ENCODE measurements at places on chromosomes 2 and 18. TPM values are rescaled to one million over a fixed set of nuclear protein-coding genes. Genes with fewer than 3 reads are reported as not detected.

DNA sequence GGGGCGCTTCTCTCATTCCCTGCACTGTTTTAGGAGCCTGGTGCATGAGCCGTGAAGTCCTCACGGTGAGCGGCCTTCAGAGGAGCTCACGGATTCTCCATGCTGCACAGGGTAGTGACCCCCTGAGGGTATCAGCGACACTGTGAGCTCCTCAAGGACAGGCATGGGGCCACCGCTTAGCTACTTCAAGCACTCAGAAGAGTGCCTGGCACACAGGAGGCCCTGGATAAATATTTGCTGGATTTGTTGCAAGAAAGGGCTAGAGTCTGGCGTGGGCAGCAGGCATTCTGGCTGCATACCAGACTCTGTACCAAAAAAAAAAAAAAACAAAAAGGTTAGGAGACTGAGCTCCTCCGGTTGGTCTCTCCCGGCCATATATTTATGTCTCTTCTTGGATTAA lies 5.7 kb upstream of the MBP start:
- no peaks in the 10 kb centered on the region for H3K27me3 ChIP-seq
- H3K36me3 ChIP-seq, result no peaks in the 10 kb centered on the region
- no peak for DNase-seq
- no peak overlapping the region for H3K27ac ChIP-seq

DNA sequence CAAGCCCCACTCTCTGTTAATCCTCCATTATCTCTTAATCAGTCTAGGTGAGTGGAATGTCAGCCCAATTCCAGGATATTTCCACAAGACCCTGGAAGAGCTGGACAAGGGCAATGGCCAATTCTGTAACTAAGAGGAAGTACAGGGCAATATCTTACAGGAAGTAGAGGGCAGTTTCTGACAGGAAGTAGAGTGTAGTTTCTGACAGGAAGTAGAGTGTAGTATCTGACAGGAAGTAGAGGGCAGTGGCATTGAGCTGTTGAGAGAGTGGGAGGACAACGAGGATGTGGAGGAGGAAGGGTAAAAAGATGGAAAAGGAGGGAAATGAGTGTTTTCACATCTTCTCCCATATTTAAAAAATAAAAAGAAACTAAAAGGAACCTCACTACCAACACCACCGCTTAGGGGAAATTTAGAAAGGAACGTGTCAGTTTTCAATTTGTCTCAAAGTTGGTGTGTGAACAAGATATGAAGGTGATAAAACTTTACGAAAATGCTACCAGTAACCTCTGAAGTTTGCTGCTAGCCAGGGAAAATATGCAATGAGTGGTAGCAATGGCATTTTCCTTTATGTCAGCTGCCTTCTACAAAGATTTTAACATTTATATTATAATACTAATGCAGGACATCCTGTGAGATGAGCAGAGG lies 430.9 kb upstream of the HNRNPA3 start:
- H3K27ac ChIP-seq, result no peak overlapping the region
- H3K27me3 ChIP-seq, result no peaks in the 10 kb centered on the region
- H3K36me3 ChIP-seq, result no peaks in the 10 kb centered on the region
- DNase-seq, result no peak

GRCh38 chr2:109532728-109533076 lies 81.1 kb downstream of the SEPTIN10 start:
- no peak overlapping the region for H3K27ac ChIP-seq
- H3K4me3 ChIP-seq, result no peak overlapping the region
- H3K4me1 ChIP-seq, result no peaks in the 10 kb centered on the region
- H3K27me3 ChIP-seq, result no peaks in the 10 kb centered on the region
- H3K36me3 ChIP-seq, result no peaks in the 10 kb centered on the region

- DNase-seq, result no peak
- no peaks in the 10 kb centered on the region for H3K36me3 ChIP-seq
- no peak overlapping the region for H3K27ac ChIP-seq
- no peak overlapping the region for H3K4me3 ChIP-seq
- H3K27me3 ChIP-seq, result no peaks in the 10 kb centered on the region
These were observed 11.4 kb upstream of the SRBD1 start for GRCh38 chr2:45622336-45623075.

DNA sequence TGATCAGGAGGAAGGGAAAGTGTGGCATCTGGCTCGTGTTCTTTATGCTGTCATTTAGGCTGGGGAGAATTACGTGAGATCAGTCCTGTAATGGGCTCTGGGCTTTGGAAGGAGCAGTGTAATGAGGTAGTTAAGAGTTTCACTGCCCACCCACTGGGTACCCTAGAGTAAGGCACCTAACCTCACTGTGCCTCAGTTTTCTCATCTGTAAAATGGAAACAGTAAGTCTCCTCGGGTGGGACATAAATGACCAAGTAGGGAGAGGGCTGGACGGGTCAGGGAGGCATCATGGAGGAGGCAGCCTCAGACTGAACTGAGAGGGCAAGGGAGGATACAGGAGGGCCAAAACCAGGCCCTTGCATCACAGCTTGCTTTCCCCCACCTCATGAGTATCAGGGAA lies 97.3 kb upstream of the MCFD2 start:
- no peak overlapping the region for H3K27ac ChIP-seq
- H3K4me3 ChIP-seq, result no peak overlapping the region
- DNase-seq, result no peak
- no peaks in the 10 kb centered on the region for H3K36me3 ChIP-seq
- H3K4me1 ChIP-seq, result peaks cover 44% of the 10 kb centered on the region
- no peaks in the 10 kb centered on the region for H3K27me3 ChIP-seq

The ASB3 gene
- total RNA-seq, result 6.7 TPM

The ANKRD62 gene
- not detected for total RNA-seq

The OTOS gene
- total RNA-seq, result not detected

The MYO5B gene
- 0.60 TPM for total RNA-seq

The SCRN3 gene
- total RNA-seq, result 23.9 TPM

The ID2 gene
- total RNA-seq, result 35.9 TPM

The CHRNG gene
- total RNA-seq, result 3.5 TPM

The DQX1 gene
- not detected for total RNA-seq

All from gastrocnemius medialis (tissue), 4 donors.